ENCODE measurements at places on chromosomes 12 and 14.

DNA sequence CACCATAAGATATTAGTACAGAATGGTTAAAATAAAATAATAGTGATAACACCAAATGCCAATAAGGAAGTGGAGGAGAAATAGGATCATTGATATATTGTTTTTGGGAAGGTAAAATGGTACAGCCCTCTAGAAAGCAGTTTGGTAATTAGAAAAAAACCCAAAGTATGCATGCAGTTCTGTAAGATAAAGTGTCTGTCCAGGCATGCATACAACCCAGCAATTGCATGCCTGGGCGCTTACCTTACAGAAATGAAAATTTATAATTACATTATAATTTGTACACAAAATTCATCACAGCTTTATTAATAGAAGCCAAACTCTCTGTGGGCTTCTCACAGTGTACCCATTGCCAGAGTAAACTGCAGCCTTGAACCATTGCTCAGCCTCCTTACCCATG lies 124.7 kb downstream of the TTC6 start:
- DNase-seq: no peak

- no peak for DNase-seq
Observed at GRCh38 chr14:78345131-78345744, 175.1 kb downstream of the NRXN3 start.

GRCh38 chr12:40170593-40170992 lies 54.2 kb upstream of the LRRK2 start:
- no peak for DNase-seq

- no peak for DNase-seq
Observed at GRCh38 chr14:95040708-95041476, 116.4 kb downstream of the DICER1 start.

- DNase-seq: no peak
Observed at GRCh38 chr12:48866052-48866711, 512 bp upstream of the RND1 start.

DNA sequence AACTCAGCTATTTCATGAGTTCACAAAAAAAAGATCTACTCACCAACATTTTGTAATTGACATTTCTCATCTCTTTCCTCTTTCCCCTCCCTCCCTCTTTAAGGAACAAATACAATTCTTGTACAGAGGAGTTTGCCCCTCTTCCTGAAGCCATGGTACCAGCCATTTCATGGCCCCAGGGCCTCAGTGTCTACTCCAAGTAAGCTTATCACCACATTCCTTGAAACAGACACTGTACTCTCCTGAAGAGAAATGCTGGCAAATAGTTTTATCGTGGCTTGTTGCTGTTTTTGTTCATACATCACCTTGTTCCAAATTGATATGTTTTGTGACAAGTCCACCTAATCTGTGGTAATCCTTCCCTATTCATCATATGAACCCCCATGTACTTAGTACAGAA lies 29.7 kb upstream of the IGF1 start:
- DNase-seq: no peak
